ENCODE measurements at places on chromosomes 5 and 9. TPM values are rescaled to one million over a fixed set of nuclear protein-coding genes. Genes with fewer than 3 reads are reported as not detected.

LIX1 gene
- not detected for total RNA-seq

FOXD4L4 gene
- under 0.01 TPM for total RNA-seq

- DNase-seq: no peak
Measured at GRCh38 chr5:173691931-173692330, 75.5 kb upstream of the BOD1 start.

DNA sequence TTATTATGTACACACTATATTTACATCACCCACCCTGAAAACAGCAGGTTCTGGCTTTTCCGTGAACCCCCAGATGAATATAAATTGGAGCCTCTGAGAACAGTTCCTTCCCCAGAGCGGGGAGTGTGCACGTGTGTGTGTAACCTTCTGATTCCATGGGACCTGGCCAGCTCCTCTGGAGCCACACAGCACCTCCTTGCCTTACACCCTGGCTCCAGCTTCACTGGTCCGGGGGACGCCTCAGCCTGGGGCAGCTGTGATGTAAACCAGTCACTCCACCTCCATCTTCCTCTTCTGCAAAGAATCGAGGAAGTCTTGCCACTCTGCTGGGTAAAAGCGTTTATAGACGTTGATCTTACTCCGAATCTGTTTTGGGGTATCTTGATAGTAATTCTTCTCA lies 4.4 kb downstream of the NOP16 start:
- DNase-seq: no peak

DNA sequence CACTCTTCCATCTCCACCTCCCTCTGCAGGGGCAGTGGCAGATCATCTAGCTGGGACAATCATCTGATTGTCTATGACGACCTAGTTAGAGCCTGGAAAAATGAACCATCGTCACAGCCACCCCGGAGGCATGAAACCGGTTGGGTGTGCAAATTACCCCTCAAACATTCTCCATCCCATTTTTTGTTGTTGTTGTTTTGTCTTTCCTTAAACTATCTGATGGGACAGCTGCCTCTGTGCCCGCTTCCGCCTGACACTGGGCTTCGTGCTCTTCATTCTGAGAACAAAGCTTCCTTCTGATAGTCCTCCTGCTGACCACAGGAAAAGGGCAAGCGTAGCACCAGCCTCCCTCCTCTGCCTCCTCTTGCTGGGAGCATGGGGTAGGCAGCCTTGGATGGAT lies 7.0 kb upstream of the NDST1 start:
- DNase-seq: no peak
